ENCODE measurements at places on chromosomes 2 and 18. TPM values are rescaled to one million over a fixed set of nuclear protein-coding genes. Genes with fewer than 3 reads are reported as not detected.

Gene CAPN14
- not detected for total RNA-seq

Gene MTX2
- 22.8 TPM for total RNA-seq

Gene M1AP
- total RNA-seq: not detected

Gene ARHGEF4
- total RNA-seq: 1.0 TPM

Gene GKN2
- 0.22 TPM for total RNA-seq

Gene SNX17
- 141 TPM for total RNA-seq

Gene SPP2
- not detected for total RNA-seq

Gene GPBAR1
- total RNA-seq: 0.22 TPM

Gene RIT2
- total RNA-seq: not detected

Gene POTEJ
- not detected for total RNA-seq

Gene CD8B
- not detected for total RNA-seq

Gene HOXD11
- 0.22 TPM for total RNA-seq

Gene C1QL2
- total RNA-seq: not detected

Gene CCBE1
- 0.44 TPM for total RNA-seq

Gene SPATA3
- not detected for total RNA-seq

Gene CYP26B1
- total RNA-seq: under 0.01 TPM

Gene EFR3B
- total RNA-seq: 0.57 TPM

Gene COLEC11
- 1.1 TPM for total RNA-seq

Gene SPHKAP
- under 0.01 TPM for total RNA-seq

Gene AQP12B
- total RNA-seq: not detected

Gene MCEE
- total RNA-seq: 12.6 TPM

Gene MYO5B
- 0.66 TPM for total RNA-seq

Gene RAX
- not detected for total RNA-seq

Gene UGT1A4
- total RNA-seq: not detected

Gene FAM161A
- total RNA-seq: 2.6 TPM

Gene TANK
- total RNA-seq: 92.8 TPM

Gene ALPI
- total RNA-seq: not detected

Gene FAM237A
- total RNA-seq: not detected

Gene CRACDL
- not detected for total RNA-seq

Gene SH2D6
- total RNA-seq: not detected

Gene IL37
- not detected for total RNA-seq

Gene VWC2L
- not detected for total RNA-seq

Gene CNGA3
- total RNA-seq: not detected

Gene ANKRD30B
- 0.88 TPM for total RNA-seq

Gene TLX2
- not detected for total RNA-seq

Gene KCNG2
- total RNA-seq: not detected

Gene CRYGD
- not detected for total RNA-seq

Gene STARD6
- total RNA-seq: not detected

Gene SERPINB12
- not detected for total RNA-seq

Gene GPR17
- total RNA-seq: not detected

Gene PDE11A
- 0.43 TPM for total RNA-seq

Gene LONRF2
- total RNA-seq: 0.88 TPM

Gene PTCD3
- 55.1 TPM for total RNA-seq

Gene COX5B
- 163 TPM for total RNA-seq

Gene HOXD13
- not detected for total RNA-seq

Gene PROKR1
- total RNA-seq: not detected

Gene GCG
- not detected for total RNA-seq

Gene ACADL
- total RNA-seq: under 0.01 TPM
